Hippocampal formation (tissue), 2 donors: ENCODE measurements at places on chromosomes 16 and 17.
A peak's percentile ranks its signal among the peaks of the same experiment; 100 is the strongest.

GRCh38 chr16:9566099-9566498, 474.7 kb downstream of the HAPSTR1 start:
- no peak for DNase-seq

DNA sequence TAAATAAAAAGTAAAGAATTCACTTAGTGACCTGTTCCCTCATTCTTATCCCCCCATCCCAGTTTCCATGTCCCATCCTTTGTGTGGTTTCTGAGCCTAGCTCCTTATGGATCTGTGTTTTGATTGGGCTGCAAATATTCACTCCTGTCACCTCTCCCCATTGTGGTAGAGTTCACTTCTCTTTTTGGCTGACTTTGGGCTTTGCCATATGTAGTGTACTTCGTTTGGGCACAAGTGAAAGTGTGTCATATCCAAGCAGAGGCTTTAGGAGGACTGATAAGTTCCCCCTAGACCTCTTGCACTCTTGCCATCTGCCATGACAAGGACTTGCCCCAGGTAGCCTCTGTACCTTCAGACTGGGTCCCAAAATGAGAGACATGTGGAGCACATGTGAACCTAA, 13.0 kb upstream of the DHRS7B start:
- DNase-seq, result no peak

GRCh38 chr17:45812102-45812501, 28.0 kb downstream of the CRHR1 start:
- DNase-seq, result no peak

- DNase-seq, result no peak
These were observed 81.3 kb downstream of the SSH2 start for GRCh38 chr17:29848737-29849136.

DNA sequence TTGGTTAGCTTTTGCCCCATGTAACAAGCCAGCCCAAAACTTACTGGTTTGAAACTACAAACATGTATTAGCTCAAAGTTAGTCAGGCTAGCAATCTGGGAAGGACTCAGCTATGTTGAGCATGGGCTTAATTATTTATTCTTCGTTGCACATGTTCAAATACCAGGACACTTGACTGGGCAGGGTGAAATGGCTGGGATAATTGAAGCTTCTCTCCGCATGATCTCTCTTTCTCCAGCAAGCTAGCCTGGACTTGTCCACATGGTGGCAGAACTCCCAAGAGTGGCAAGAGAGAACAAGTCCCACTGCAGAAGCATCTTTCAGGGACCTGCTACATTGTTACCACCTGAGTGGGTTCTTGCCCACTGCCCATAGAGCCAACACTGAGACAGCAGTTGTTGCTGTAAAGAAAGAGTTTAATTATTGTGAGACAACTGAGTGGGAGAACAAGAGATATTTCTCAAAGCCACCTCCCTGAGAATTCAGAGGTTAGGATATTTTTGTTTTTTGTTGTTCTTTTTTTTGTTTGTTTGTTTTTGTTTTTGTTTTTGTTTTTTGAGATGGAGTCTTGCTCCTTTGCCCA, 16.8 kb upstream of the ATF7IP2 start:
- no peak for DNase-seq

GRCh38 chr16:10743227-10743609, 424 bp upstream of the NUBP1 start:
- no peak for DNase-seq

- DNase-seq, result no peak
These were observed 1.6 kb upstream of the KRT14 start for GRCh38 chr17:41588126-41588810.

GRCh38 chr17:19645734-19646201, 2.8 kb upstream of the ALDH3A2 start:
- DNase-seq, result no peak

- DNase-seq, result no peak
These were observed 74.2 kb upstream of the DNAJA2 start for GRCh38 chr16:47047524-47048203.

- DNase-seq, result peak; percentile 61
These were observed 7.1 kb upstream of the AKTIP start for GRCh38 chr16:53509906-53510703.

- no peak for DNase-seq
These were observed 4.1 kb downstream of the PECAM1 start for GRCh38 chr17:64386412-64387144.

GRCh38 chr16:23966597-23967394, 131.0 kb downstream of the PRKCB start:
- DNase-seq, result no peak

DNA sequence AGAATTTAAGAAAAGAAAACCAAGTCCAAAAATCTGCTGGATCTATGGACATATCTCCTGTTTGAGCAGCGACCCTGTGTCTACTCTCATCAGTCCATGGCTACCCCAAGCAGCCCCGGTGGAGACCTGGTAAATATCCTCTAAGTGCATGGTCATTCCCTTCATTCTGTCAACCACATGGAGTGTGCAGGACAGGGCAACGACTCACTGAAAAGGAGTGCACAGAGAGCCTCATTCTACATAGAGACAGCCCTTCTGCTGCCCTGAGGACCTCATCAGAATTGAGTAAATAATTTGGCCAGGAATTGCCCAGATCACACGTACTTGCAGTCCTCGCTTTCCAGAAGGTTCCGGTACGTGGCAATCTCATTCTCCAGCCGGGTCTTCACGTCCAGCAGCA, 3.0 kb downstream of the KRT38 start:
- no peak for DNase-seq

DNA sequence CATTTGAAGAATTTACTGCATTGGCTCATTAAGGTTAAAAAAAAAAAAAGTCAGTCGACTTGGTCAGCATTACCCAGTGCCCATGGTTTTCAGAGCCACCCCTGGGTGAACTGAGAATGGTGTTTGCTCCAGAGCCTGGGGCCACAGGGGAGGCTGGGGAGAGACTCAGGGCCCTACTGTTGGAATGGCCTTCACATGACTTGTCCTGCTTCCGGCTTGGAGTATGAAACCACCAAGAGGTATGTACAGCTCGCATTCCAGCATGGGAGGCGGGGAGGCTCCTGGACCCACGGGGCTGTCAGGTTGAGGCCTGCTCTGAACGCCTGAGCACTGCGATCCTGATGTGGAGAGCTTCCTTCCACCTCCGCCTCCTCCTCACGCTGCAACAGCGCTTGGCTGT, 36.8 kb downstream of the MSI2 start:
- DNase-seq, result no peak

DNA sequence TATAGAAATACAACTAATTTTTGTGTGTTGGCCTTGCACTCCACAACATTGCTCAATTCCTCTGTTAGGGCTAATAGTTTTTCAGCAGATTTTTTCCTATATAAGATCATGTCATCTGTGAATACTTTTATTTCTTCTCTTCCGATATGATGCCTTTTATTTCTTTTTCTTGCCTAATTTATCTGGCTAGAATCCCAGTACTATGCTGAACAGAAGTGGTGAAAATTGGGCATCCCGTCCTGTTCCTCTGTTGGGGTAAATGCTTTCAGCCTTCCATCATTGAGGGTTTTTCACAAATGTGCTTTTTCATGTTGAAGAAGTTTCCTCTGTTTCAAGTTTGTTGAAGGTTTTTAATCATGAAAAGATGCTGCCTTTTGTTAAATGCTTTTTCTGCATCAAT, 22.7 kb upstream of the TNFRSF13B start:
- no peak for DNase-seq

- no peak for DNase-seq
These were observed 18.9 kb upstream of the GINS2 start for GRCh38 chr16:85707528-85708095.
